PC-3 (cell line): ENCODE measurements at places on chromosomes 12 and 14. TPM values are rescaled to one million over a fixed set of nuclear protein-coding genes. Genes with fewer than 3 reads are reported as not detected.

- H3K27ac ChIP-seq, result peak overlapping the region; percentile 99
- DNase-seq, result peak; percentile 98
- peaks cover 44% of the 10 kb centered on the region for H3K4me1 ChIP-seq
- peak overlapping the region; percentile 52 for H3K4me3 ChIP-seq
Measured at GRCh38 chr14:101731187-101732080, 30.1 kb upstream of the PPP2R5C start.

DNA sequence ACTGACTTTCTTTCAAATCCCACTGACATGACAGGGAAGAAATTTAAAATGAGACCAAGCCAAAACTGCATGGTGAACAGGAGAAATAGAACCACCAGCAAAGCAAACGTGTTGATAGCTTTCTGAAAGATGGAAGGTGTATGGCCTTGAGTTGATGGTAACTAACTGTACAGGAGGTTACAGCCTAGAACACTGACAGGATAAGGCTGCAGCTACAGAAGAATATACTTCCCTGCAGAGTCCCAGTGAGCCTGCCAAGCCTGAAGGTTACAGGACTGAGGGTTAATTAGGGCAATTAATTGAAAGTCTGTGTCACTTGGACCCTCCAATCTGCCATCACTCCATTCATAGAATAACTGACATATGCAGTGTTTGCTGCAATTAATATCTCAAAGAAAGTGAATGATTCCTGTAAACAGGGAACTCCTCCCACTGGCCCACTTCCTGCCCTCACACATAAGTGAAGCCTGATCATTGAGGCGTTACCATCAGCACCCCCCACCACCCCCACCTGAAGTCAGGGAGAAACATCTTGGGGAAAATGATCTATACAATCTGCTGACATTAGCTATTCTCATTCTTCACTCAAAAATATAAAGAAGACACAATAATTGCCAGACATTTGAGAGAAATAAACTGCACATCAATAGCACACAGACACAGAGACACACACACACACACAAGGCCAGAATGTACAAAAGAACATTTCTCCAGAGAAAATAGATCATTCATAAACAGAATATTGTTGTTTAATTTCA lies 73.4 kb downstream of the GTF2A1 start:
- no peaks in the 10 kb centered on the region for H3K27me3 ChIP-seq
- H3K36me3 ChIP-seq, result no peaks in the 10 kb centered on the region
- H3K4me1 ChIP-seq, result no peaks in the 10 kb centered on the region
- DNase-seq, result no peak
- H3K4me3 ChIP-seq, result no peak overlapping the region

- H3K4me3 ChIP-seq, result no peak overlapping the region
- no peaks in the 10 kb centered on the region for H3K36me3 ChIP-seq
- no peak overlapping the region for H3K27ac ChIP-seq
Measured at GRCh38 chr12:25189656-25190055, 5.3 kb downstream of the DNAI7 start.

The FOXN4 gene
- total RNA-seq, result not detected in 2 replicates

The IRAK3 gene
- not detected in 2 replicates for total RNA-seq

The INHBC gene
- not detected in 2 replicates for total RNA-seq
